ENCODE measurements at places on chromosomes 2 and 18.

DNA sequence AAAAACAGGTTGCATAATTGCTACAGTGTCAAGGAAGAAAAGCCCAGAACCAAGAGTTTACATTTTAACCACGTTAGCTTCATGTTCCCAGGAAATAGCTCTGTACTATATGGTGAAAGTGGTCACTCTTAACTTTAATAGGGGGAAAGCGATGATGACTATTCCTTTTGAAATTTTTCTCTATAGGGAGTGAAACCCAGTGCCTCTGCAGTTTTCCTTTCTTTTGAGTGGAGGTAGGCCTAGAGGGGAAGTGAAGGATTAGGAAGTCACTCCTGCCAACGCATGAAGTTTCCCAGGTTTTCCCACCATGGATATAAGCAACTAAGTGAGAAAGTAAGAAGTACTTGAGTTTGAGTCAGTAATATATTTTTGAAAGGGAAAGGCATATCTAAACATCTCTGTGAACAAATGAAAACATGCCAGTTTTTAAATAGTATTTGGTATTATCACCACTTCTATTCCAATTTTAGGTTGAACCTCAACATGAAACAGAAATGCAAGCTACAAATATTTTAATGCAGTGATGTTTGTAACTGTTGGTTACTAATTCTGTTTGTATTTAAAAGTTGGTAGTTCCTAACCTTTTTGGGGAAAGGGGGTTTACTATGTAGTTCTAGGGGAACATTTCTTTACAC, 91.9 kb downstream of the VRK2 start:
- no peak for DNase-seq

DNA sequence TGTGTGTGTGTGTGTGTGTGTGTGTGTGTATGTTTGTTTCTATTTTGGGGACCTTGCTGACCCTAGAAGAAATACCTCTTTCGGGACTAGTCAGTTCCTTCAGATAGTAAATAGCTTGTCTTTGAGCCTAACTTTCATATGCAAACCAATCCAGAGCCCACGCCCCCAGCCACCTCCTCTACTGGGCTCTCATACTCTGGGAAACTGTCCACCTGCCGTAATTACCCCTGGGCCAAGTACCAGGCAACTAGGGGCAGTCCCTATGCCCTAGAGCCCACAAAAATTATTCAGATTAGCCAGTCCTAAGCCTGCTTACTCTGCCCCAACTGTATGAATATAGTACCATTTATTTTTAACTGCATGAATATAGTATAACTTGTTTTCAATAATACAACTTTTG, 970.4 kb downstream of the EPHA4 start:
- no peak for DNase-seq

DNA sequence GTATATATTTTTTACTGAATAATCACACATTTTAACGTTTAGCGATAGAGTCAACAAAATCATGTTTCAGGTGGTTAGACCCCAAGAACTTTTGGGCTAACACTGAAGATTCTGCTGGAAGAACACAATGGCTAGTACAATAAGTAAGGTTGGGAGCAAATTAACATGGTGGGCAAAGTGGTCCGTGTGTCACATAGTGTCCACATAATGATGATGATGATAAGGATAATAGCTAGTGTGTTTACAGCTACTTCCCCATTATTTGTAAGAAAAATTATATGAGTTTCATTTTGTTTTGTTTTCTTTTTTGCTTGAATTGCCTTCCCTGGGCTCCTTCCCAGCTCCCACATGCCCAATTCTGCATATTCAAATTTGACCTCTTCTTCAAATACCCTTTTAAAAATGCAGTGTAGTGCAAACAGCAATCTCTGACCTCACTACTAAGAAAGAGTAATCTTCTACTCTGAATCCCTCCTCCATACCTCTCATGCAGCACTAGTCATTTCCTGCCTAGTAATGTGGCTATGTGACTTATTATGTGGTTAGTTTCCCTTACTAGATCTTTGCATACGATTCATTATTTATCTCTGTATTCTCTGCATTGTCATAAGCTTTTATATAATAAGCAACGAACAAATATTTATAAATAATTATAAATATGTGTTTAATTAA, 16.9 kb upstream of the VPS54 start:
- DNase-seq = peak; percentile 62

- DNase-seq = no peak
Observed at GRCh38 chr2:241065355-241065803, 36.7 kb downstream of the MTERF4 start.

- DNase-seq = no peak
Observed at GRCh38 chr18:2002151-2002550, 569.2 kb downstream of the METTL4 start.
